CD4-positive, alpha-beta T cell treated with Interleukin-4 for 4 hours (primary cell): ENCODE measurements at places on chromosomes 4 and X.

- DNase-seq = peak; percentile 24
Observed at GRCh38 chrX:15790769-15791290, 546 bp downstream of the ZRSR2 start.

- no peak for DNase-seq
Observed at GRCh38 chr4:184096561-184097240, 121.0 kb downstream of the ENPP6 start.

GRCh38 chrX:30577362-30577991, at the start of gene TASL:
Gene TASL (minus strand): TSS chrX:30577766. CDS start chrX:30560355, 17,411 bp downstream.
- peak; percentile 49 for DNase-seq

DNA sequence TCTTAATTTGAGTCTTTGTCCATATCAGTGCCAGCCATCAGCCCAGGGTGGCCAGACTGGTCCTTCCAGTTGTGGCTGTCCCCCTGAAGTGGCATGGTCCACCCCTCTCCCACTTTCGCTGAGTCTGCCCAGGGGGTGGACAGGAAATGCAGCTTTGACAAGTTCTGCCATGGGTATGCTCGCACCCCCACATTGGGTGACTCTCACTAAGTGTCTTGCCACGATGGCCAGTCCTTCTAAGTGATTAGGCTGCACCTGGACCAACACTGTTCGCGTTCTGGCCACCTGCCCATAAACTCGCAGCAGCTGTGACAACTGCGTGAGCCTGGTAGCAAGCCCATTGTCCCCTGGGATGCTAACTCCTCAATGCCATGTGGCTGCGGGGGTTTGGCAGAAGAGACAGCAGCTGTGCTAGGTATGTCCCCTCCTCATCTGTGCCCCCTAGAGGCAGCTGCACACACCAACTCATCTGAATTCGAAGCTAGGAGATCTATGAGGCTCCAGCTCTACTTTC, 10.0 kb upstream of the LNX1 start:
- no peak for DNase-seq

- no peak for DNase-seq
Observed at GRCh38 chr4:30744957-30745640, 24.9 kb downstream of the PCDH7 start.

- no peak for DNase-seq
Observed at GRCh38 chrX:69228732-69229131, 63.5 kb upstream of the PJA1 start.

GRCh38 chrX:63658920-63659319, 126.1 kb downstream of the ARHGEF9 start:
- DNase-seq = no peak

DNA sequence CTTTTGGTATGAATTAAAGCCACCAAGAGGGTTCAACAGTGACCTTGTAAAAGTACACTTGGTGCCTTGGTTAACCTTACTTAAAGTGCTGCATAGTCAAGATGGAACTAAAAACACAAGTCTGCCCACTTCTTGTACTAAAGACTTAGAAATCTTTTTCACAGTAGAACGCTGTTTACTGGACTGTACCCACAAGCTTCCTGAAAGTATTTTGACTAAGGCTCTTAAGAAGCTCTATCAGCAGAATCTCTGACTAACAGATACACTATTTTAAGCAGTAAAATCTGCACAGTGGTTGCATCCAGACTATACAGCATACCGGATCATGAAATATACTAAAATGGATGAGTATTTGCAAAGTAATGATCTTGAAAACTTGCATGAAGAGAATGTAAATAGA, 7.2 kb downstream of the RAB28 start:
- peak; percentile 6 for DNase-seq

- no peak for DNase-seq
Observed at GRCh38 chrX:48541140-48541814, 1.8 kb downstream of the TBC1D25 start.

DNA sequence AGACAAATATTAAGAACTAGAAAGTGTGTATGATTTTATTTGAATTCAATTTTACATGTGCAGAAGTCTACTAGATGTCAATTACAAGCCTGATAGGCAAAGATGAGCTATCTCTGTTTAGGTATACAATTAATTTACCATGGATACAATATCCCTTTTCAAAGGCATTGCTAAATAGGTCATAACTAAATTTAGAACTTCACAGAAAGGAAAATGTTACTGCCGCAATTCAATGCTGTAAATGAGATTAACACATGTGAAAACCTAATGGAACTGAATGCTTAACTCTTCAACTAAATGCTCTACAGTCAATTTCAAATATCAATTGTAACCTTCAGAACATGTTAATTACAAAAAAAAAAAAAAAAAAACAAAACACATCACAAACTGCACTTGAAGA, 14.6 kb downstream of the RAP2C start:
- DNase-seq = no peak

DNA sequence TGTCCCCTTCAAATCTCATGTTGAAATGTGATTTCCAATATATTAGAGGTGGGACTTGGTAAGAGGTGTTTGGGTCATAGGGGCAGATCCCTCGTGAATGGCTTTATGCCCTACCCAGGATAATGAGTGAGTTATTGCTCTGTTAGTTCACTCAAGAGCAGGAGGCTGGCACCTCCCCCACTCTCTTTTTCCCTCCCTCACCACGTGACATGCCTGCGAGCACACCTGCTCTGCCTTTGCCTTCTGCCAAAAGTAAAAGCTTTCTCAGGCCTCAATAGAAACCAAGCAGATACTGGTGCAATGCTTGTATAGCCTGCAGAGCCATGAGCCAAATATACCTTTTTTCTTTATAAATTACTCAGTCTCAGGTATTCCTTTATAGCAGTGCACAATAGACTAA, 286.3 kb upstream of the UGT8 start:
- no peak for DNase-seq

DNA sequence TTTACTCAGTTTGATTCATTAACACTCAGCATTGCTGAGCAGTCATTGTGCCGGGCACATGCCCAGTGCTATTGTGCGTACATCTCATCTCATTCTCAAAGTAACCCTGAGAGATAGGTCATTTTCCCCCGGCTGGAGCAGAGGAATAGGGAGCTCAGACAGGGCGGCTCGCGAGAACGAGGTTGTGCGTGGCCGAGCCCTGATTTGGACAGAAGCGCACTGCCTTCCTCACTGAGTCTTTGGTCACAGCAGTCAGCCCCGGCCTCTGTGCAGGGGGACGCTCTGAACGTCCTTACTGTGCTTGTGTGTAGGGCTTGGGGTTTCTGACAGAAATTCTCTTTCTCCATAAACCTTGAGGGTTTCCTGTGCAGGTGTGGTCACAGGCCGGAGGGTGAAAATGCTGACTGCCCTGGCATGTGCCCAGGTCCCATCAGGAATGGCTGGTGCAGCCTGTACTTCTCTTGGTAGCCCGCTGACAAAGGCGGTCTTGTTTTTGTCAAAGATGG, 39.5 kb downstream of the NOP14 start:
- DNase-seq = no peak

DNA sequence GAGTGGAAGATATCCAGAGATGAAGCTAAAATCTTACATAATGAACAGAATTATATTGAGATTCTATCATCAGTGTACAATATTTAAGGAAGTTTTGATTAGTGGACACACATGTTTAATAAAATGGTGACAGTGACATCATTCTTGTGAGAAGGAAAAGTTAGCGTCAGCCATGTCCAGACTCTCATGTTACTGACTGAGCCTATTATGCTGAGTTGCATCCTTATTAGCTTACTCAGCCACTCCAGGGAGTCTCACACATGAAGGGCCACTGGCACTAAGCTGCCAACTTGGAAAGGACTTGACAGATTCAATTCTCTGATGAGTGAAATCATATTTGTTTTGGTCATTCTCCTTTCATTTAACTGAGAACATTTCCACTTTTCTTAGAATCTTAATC, 170.6 kb downstream of the BANK1 start:
- DNase-seq = no peak

GRCh38 chr4:77599378-77599777, 6.2 kb upstream of the CXCL13 start:
- DNase-seq = no peak

GRCh38 chr4:185797018-185797417, 15.0 kb downstream of the SORBS2 start:
- DNase-seq = no peak

GRCh38 chrX:5528057-5528456, 700.6 kb downstream of the NLGN4X start:
- no peak for DNase-seq

DNA sequence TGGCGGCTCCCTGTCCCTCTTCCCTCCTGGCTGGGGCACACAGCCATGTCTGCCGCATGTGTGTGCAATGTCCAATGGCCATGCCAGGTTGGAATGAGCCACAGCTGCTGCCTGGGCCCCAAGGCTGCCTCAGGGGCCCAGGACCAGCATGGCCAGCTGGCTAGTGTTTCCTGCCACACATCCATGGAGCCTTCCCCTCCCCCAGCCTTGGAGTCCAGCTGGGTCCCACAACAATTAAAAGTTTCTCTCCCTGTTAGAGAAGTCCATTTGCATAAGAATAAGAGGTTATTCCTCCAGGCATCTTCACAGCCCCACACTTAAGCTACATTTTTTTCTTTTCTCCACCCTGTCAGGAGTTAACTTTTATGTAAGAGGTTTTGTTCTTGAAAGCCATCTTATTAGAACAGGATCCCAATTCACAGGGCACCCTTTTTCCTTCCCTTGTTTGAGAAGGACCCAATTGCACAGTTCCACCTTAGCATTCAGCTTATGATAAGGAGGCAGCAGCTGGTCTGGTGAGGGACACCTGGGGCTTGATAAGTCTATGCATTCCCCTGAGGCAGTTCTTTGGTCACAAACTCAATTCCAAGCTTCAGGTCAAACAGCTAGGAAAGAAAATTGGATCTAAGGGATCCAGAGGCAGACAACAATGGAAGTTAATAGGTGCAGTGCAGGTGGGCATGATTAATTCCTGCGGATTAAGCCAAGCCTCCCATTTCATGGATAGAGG, 963.3 kb upstream of the GRIA3 start:
- DNase-seq = no peak

DNA sequence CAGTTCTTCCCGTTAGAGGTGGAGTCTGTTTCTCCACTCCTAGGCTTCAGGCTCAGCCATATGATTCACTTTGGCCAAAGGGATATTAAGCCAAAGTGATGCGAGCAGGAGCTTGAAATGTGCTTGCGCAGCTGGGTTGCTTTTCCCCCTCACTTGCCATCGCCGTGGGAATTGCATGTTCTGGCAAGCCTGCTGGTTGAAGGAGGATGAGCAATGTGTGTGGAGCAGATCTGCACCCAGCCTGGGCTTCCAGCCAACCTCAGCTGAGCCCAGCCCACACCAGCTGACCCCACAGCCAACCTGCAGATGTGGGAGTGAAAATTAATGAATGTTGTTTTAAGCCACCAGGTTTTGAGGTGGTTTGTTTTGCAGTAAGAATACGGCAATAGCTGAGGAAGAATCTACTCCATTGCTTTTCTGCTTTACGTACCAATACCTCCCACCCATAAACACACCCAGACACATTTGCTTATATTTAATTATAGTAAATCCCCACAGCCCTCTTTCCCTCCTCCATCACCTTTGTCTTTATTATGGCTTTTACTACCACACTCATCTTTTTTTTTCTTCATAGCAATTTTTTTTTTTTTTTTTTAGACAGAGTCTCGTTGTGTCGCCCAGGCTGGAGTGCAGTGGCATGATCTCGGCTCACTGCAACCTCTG, 132.8 kb upstream of the FUNDC1 start:
- no peak for DNase-seq

DNA sequence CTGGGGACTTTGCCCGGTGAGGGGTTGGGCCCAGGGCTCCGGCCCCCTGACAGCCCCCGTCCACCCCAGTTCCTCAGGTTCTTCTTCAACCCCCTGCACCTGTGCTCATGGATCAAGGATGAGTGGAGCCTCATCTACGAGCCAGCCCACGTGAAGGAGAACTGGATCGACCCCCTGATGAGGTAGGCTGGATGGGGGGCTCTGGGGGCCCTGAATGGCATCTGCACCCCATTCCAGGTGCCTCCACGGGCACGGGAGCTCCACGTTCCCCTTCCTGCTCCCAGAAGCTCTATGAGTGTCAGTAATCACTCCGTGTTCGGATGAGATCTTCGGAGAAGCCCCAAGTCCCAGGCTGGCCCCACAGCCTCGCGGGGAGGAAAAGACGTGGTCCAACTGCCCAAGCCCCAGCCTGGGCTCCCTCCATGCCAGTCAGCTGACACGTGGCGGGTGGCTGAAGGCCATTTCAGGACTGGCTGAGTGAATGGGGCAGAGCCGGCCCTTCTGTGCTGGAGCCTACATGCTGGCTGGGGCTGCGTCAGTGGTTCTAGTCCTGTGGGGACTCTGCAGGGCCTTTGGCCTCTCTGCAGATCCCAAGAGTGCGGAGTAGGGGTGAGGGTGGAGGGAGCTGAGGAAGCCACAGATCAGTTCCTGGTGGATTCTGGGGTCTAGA, 24.4 kb downstream of the CFAP99 start:
- no peak for DNase-seq

- peak; percentile 17 for DNase-seq
Observed at GRCh38 chrX:78886550-78886949, 58.6 kb upstream of the P2RY10 start.

GRCh38 chrX:13094828-13095341, 50.5 kb upstream of the FAM9C start:
- no peak for DNase-seq

GRCh38 chrX:77595848-77596247, 148.7 kb downstream of the FGF16 start:
- no peak for DNase-seq

DNA sequence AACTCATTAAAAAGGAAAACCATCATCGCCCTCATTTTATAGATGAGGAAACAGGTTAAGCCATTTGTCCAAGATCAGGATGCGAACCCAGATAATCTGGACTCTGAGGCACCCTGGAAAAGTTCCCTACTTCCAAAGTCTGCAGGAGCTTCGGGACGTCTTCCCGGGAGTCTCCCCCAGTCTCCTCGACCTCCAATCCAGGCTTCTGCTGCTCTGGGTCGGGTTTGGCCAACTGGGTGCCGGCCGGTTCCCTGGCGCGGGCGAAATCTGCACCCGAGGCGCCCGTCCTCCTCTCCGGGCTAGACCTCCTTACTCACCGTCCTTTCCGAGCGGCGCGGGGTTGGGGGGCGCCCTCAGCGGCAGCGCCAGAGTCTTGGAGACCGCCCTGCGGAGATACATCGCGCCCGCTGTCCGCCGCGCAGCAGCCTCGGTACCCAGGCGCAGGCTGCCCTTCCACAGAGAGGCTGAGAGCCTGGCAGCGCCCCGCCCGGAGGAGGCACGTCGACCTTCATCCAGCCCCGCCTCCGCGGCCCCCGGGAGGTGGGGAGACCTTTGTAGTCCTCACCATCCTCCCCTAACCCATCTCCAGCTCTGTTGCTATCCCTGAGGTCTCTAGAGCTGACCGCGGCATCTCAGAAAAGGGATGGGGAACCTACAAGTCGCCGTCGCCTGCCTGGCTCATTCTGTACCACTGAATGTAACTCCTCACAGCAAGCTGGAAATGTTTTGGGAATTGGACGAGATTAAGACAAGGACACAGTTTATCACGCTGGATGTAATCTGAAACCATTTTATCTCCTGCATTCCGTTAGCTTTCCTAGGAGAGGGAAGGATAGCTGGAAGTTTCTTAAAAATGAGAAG, at the start of gene MGARP:
Gene MGARP, minus strand, starts transcription at position 466 of the 861 bp plus-strand sequence. Its CDS starts 67 bp downstream, at position 399.
- no peak for DNase-seq

GRCh38 chr4:175511861-175512260, 300.2 kb downstream of the GPM6A start:
- no peak for DNase-seq

GRCh38 chr4:3308691-3309090, 15.9 kb downstream of the RGS12 start:
- no peak for DNase-seq

- no peak for DNase-seq
Observed at GRCh38 chr4:23305026-23305425, 584.8 kb downstream of the PPARGC1A start.

- DNase-seq = no peak
Observed at GRCh38 chrX:2536974-2537373, 36.2 kb upstream of the DHRSX start.

GRCh38 chrX:47168495-47169073, 23.6 kb downstream of the RBM10 start:
- no peak for DNase-seq

- DNase-seq = no peak
Observed at GRCh38 chr4:25799522-25799921, 63.3 kb downstream of the SEL1L3 start.
